ENCODE measurements at places on chromosomes 6 and 20.
A peak's percentile ranks its signal among the peaks of the same experiment; 100 is the strongest.

DNA sequence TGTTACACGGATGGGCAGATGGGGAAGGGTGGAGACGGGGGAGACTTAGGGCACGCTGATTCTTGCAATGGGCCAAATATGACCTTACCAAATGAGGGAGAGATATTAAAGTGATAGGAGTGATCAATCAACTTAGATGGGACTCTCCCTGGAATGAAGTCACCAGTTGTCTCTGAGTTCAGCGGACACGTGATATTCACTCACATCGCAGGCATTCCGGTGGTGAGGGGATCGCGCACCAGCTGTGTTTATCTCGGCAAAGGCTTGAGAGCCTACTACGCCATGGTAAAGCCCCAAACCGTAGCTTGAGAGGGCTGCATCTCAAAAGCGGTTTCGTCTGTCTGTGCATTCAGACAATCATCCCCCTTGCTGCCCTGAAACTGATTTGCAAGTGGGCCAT lies 5.5 kb downstream of the BMP7 start:
- DNase-seq: no peak

GRCh38 chr6:148925701-148926100 lies 178.9 kb downstream of the UST start:
- no peak for DNase-seq

GRCh38 chr6:33980176-33981175 lies 165.4 kb downstream of the GRM4 start:
- DNase-seq: no peak

- DNase-seq: no peak
Observed at GRCh38 chr6:27882624-27883023, 29.6 kb downstream of the OR2B2 start.

- peak; percentile 91 for DNase-seq
Observed at GRCh38 chr6:41073203-41073967, 611 bp downstream of the NFYA start.

Measured in lower lobe of right lung (tissue), 2 donors.